ENCODE measurements at places on chromosomes 12 and 14. TPM values are rescaled to one million over a fixed set of nuclear protein-coding genes. Genes with fewer than 3 reads are reported as not detected.

GRCh38 chr12:51953864-51954263 is 2.4 kb downstream of the ACVR1B start:
- H3K4me3 ChIP-seq = peak overlapping the region; percentile 77
- H3K27ac ChIP-seq = peak overlapping the region; percentile 40
- no peaks in the 10 kb centered on the region for H3K36me3 ChIP-seq
- peaks cover 11% of the 10 kb centered on the region for H3K27me3 ChIP-seq
- DNase-seq = no peak

Gene CAPZA3
- not detected for total RNA-seq

GRCh38 chr12:29713729-29714128 is 70.0 kb downstream of the TMTC1 start:
- no peaks in the 10 kb centered on the region for H3K27me3 ChIP-seq
- H3K27ac ChIP-seq = no peak overlapping the region
- H3K4me3 ChIP-seq = no peak overlapping the region
- H3K4me1 ChIP-seq = no peaks in the 10 kb centered on the region
- DNase-seq = no peak
- no peaks in the 10 kb centered on the region for H3K36me3 ChIP-seq

DNA sequence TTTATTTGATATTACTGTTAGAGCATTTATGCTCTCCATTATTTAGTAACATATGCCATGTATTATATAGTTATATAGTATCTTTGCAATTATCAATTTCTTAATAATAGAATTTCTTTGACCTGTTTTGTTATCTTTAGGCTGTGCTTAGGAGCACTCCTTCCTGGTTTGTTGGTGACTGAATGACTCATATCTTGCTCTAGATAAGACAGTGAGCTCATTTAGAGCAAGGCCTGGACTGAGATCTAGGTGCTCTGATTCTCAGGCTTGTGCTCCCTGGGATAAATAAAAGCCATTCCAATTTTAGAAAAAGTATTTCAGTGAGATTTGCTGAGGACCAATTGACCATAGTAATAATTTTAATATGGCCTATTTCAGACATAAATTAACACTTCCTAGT is 951.2 kb downstream of the FLRT2 start:
- H3K27ac ChIP-seq = no peak overlapping the region
- no peak overlapping the region for H3K4me3 ChIP-seq
- no peak for DNase-seq
- H3K27me3 ChIP-seq = no peaks in the 10 kb centered on the region

- no peaks in the 10 kb centered on the region for H3K27me3 ChIP-seq
- peaks cover 13% of the 10 kb centered on the region for H3K36me3 ChIP-seq
- H3K27ac ChIP-seq = peak overlapping the region; percentile 20
- peak; percentile 24 for DNase-seq
- no peak overlapping the region for H3K4me3 ChIP-seq
- peaks cover 51% of the 10 kb centered on the region for H3K4me1 ChIP-seq
Observed at GRCh38 chr14:89378119-89378518, 38.9 kb downstream of the FOXN3 start.

DNA sequence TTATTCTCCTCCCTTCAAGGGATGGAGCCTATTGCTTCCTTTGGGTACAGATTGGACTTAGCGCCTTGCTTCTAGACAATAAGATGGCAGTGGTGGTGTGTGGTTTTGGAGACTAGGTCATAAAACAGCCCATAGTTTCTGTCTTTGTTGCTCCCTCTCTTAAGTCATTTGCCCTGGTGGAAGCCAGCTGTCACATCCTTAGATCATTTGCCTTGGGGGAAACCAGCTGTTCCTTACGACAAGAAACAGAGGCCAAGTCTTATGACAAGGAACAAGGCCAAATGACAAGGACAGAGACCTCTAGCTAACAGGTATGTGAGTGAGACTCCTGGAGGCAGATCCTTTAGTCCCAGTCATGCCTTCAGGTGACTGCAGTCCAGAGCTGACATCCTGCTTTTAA is 9.2 kb upstream of the PALS1 start:
- no peak overlapping the region for H3K4me3 ChIP-seq
- peaks cover 7% of the 10 kb centered on the region for H3K4me1 ChIP-seq
- no peak for DNase-seq
- no peak overlapping the region for H3K27ac ChIP-seq
- H3K27me3 ChIP-seq = no peaks in the 10 kb centered on the region
- no peaks in the 10 kb centered on the region for H3K36me3 ChIP-seq

Gene SRGAP1
- total RNA-seq = 0.02 TPM

GRCh38 chr12:100900808-100901207 is 106.2 kb downstream of the ANO4 start:
- no peak for DNase-seq
- no peaks in the 10 kb centered on the region for H3K27me3 ChIP-seq

Gene SPATA7
- total RNA-seq = 5.3 TPM

Gene RIPK3
- total RNA-seq = 11.0 TPM

GRCh38 chr12:6963016-6963731 is 7.3 kb downstream of the PHB2 start:
- peak overlapping the region; percentile 86 for H3K27ac ChIP-seq
- H3K4me3 ChIP-seq = no peak overlapping the region
- no peaks in the 10 kb centered on the region for H3K27me3 ChIP-seq
- H3K36me3 ChIP-seq = peaks cover 4% of the 10 kb centered on the region

GRCh38 chr12:54140588-54141388 is 48.0 kb downstream of the SMUG1 start:
- no peak overlapping the region for H3K4me3 ChIP-seq
- H3K4me1 ChIP-seq = no peaks in the 10 kb centered on the region
- DNase-seq = no peak
- H3K27me3 ChIP-seq = peaks cover 87% of the 10 kb centered on the region
- H3K36me3 ChIP-seq = no peaks in the 10 kb centered on the region

GRCh38 chr12:131909752-131910219 is 15.4 kb downstream of the ULK1 start:
- no peak overlapping the region for H3K27ac ChIP-seq
- no peaks in the 10 kb centered on the region for H3K4me1 ChIP-seq
- H3K36me3 ChIP-seq = no peaks in the 10 kb centered on the region

Gene C12orf60
- 5.1 TPM for total RNA-seq

DNA sequence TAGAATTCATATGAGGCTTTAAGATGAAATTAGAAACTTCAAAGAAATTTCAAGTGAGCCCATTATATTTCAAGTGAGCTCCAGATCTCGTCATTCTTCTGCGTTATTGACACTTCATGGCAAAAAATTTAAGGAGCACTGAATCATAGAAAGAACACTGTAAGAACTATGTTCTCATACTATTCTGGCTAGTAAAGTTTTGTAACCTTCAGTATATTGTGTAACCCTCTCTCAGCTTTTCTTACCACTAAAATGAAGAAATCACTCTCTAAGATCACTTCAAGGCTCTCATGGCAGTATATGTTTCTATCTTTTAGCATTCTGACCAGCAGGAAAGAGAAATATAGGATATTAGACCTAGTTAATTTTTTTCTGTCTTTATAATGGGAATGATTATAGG is 6.3 kb downstream of the GPHN start:
- no peak for DNase-seq
- H3K27me3 ChIP-seq = peaks cover 18% of the 10 kb centered on the region
- H3K4me1 ChIP-seq = peaks cover 31% of the 10 kb centered on the region
- H3K4me3 ChIP-seq = no peak overlapping the region

DNA sequence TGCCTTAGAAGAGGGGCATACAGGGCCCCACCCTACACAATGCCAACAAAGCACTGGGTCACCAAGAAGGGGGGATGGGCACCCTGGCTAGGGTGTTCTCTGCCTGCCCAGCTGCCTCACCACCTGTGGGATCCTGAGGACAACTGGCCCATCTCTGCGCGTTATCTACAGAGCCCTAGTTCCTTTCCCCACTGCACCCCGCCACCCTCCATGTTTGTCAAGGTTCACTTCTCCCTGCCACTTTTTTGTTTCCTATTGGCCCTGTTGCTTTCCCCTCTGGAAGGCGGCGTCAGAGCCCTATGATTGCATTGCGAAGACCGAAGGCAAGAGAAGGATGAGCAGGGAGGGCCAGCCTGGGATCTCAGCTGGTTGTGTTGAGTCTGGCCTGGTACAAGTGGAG is 1.6 kb downstream of the SLC48A1 start:
- peak overlapping the region; percentile 93 for H3K4me3 ChIP-seq
- peaks cover 46% of the 10 kb centered on the region for H3K4me1 ChIP-seq
- peaks cover 6% of the 10 kb centered on the region for H3K27me3 ChIP-seq
- no peaks in the 10 kb centered on the region for H3K36me3 ChIP-seq
- H3K27ac ChIP-seq = peak overlapping the region; percentile 72

Gene CPSF6
- 97.2 TPM for total RNA-seq

DNA sequence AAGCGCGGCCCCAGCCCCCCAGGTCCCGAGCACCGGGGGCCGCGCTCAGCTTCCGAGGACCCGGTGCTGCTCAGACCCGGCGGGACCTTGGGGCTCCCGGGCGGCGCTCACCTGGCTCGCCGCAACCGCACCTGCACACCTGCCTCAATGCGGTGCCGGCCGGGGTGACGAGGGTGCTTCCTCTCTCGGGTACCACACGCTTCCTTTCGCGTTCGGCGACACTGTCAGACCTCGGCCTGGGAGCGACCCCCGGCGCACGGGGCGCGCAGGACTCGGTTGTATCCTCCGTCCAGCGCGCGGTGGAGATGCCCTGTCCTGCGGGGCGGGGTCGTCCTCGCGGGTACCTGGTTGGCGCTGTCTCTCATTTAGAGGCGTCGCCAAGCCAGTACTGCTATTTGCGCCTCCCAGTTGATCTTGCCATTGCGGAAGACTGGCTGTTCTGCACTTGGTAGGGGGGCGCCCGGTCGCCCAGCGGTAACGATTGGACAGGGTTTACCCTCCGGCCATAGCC is 718 bp downstream of the PACS2 start:
- peak overlapping the region; percentile 93 for H3K4me3 ChIP-seq
- H3K36me3 ChIP-seq = no peaks in the 10 kb centered on the region
- peak; percentile 44 for DNase-seq
- no peaks in the 10 kb centered on the region for H3K27me3 ChIP-seq
- peaks cover 43% of the 10 kb centered on the region for H3K4me1 ChIP-seq
- peak overlapping the region; percentile 77 for H3K27ac ChIP-seq

DNA sequence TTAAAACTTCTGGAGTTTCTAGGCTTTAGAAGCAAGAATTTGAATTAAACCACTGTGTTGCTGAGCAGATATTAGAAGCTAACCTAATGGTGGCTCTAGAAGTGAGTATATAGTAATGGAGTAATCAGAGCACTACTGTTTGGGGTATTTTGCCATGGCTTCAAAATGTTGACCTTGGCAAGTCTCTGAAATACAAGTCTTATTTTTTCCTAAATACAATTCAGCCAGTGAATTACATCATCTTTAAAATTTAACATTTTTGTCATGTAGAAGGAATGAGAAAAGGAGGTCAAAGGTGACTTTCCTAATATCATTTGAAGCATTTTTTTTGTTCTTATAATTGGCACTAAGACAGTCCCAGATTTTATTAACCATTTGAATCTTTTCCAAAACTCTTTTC is 25.2 kb downstream of the PMCH start:
- no peak for DNase-seq
- H3K4me1 ChIP-seq = peaks cover 16% of the 10 kb centered on the region
- peak overlapping the region; percentile 29 for H3K27ac ChIP-seq
- no peak overlapping the region for H3K4me3 ChIP-seq

GRCh38 chr12:128753438-128753837 is 70.3 kb downstream of the SLC15A4 start:
- H3K36me3 ChIP-seq = peaks cover 2% of the 10 kb centered on the region
- no peak for DNase-seq
- H3K27ac ChIP-seq = no peak overlapping the region
- no peaks in the 10 kb centered on the region for H3K4me1 ChIP-seq
- H3K4me3 ChIP-seq = no peak overlapping the region

GRCh38 chr14:99211410-99211809 is 60.6 kb downstream of the BCL11B start:
- DNase-seq = no peak
- peaks cover 2% of the 10 kb centered on the region for H3K36me3 ChIP-seq
- H3K27me3 ChIP-seq = no peaks in the 10 kb centered on the region
- H3K4me1 ChIP-seq = peaks cover 100% of the 10 kb centered on the region
- peak overlapping the region; percentile 89 for H3K4me3 ChIP-seq

DNA sequence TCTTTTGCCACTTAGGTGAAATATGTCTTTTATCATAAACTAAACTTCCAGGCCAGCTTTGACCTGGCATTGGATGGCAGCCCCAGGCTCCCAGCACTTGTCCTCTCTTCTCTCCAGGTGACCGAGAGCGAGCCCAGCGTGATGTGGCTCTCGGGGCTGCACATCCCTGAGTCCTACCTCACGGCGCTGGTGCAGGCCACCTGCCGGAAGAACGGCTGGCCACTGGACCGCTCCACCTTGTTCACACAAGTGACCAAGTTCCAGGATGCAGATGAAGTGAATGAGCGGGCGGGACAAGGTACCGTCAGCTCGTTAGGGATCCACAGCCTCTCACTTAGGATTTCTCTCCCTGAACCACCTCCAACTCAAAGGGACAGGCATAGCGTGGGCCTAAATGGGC is 39.4 kb downstream of the CCDC92 start:
- H3K27ac ChIP-seq = no peak overlapping the region
- H3K4me3 ChIP-seq = no peak overlapping the region
- DNase-seq = no peak
- peaks cover 4% of the 10 kb centered on the region for H3K36me3 ChIP-seq
- H3K27me3 ChIP-seq = peaks cover 24% of the 10 kb centered on the region

DNA sequence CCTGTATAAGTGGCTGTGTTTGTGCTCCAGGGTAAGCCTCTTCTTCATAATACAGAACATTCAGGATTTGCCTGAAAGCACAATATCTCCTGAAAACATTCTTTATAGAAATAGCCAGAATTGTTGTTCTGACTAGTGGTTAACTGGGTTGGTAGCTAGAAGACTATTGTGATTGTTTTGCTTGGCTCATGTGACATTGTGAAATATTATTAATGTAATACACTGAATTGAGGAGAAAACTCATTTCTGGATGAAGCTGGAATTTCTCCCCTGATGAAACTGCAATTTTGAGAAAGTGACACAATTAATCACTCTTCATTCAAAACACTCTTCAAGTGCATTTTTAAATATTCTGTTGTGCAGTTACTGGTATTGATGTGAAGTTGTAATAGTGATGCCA is 172.3 kb upstream of the PTPRQ start:
- peaks cover 7% of the 10 kb centered on the region for H3K27me3 ChIP-seq
- H3K27ac ChIP-seq = no peak overlapping the region
- H3K4me3 ChIP-seq = no peak overlapping the region
- H3K36me3 ChIP-seq = no peaks in the 10 kb centered on the region
- no peak for DNase-seq

Gene ADAM21
- total RNA-seq = not detected

Gene ENDOU
- 0.26 TPM for total RNA-seq

- H3K4me3 ChIP-seq = no peak overlapping the region
- no peaks in the 10 kb centered on the region for H3K27me3 ChIP-seq
- peaks cover 11% of the 10 kb centered on the region for H3K36me3 ChIP-seq
Observed at GRCh38 chr12:109950625-109951024, 45.5 kb downstream of the GIT2 start.

- DNase-seq = no peak
- H3K27me3 ChIP-seq = peaks cover 13% of the 10 kb centered on the region
- no peak overlapping the region for H3K4me3 ChIP-seq
- H3K4me1 ChIP-seq = no peaks in the 10 kb centered on the region
- no peak overlapping the region for H3K27ac ChIP-seq
Observed at GRCh38 chr12:52561880-52562449, 9.0 kb upstream of the KRT71 start.
